Body of pancreas (tissue), 4 donors: ENCODE measurements at places on chromosomes 4 and X.

GRCh38 chrX:119145241-119145653 is 17.6 kb upstream of the KIAA1210 start:
- no peak for DNase-seq

DNA sequence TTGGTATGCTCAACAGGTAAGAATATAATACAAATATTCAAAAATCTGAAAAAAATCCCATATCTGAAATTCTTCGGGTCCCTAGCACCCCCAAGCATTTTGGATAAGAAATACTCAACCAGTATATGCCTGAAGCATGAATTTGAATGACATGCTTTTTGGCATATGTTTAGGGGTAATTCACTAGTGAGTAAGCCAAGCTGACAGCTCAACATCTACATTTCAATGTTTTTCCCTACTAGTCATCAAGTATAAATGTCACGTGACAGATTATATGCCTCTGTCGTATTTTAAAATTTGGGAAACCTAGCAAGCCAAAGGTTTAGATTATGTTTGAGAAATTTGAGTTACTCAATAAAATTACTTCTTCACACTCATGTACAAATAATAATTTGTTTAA is 125.1 kb downstream of the FGF16 start:
- DNase-seq, result no peak

DNA sequence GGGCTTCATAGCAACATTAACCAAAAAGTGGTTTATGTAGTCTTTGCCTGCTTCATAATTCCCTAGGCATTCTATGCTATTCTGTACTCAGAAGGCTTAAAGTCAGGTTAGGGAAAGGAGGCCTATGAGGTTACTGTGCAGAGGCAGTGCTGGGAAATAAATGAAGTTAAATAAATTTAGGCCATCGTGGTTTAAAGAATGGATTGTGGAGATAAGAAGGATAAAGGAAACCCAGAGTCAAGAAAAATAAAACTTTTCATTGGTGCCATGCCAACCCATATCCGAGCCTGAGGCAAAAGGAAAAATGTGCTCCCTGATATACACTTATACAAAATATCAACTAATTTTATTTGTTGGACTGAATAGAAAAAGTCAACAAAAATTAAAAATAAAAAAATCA is 70.2 kb downstream of the AR start:
- no peak for DNase-seq

DNA sequence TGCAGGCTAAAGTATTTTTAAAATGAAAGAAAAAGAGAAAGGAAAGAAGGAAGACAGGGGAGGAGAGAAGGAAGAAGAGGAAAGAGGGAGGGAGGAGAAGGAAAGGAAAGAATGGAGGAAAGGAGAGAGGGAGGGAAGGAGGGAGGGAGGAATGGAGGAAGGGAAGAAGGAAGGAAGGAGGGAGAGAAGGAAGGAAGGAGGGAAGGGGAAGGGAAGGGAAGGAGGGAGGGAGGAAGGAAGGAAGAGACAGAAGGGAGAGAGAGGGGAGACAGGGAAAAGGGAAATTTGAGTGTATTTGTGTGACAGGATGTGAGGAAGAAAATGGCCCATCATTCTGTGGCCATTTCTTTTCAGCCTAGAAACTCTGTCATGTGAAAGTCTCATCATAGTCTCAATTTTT is 14.9 kb upstream of the PLAC1 start:
- DNase-seq, result no peak

GRCh38 chrX:153491351-153491914 is 3.3 kb upstream of the BGN start:
- no peak for DNase-seq

DNA sequence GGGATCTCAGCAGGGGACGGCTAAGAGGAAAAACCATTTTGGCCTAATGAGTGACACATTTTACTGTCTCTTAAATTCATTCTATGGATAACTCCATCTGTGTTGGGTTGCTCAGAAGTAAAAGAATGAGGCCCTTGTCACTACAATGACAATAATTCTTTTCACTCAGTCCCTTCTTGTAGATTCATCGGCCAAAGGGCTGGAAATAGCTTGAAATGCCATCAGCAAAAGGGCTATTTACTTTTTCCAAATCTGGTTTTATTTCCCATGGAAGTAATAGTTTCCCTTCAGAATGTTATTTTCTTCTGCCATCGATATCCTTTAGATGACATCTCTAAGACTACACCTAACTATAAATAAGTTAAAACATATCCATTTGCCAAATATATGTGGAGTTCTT is 7.4 kb downstream of the MEPE start:
- DNase-seq, result no peak

- DNase-seq, result no peak
Observed at GRCh38 chr4:154741922-154742850, 1.6 kb upstream of the LRAT start.

DNA sequence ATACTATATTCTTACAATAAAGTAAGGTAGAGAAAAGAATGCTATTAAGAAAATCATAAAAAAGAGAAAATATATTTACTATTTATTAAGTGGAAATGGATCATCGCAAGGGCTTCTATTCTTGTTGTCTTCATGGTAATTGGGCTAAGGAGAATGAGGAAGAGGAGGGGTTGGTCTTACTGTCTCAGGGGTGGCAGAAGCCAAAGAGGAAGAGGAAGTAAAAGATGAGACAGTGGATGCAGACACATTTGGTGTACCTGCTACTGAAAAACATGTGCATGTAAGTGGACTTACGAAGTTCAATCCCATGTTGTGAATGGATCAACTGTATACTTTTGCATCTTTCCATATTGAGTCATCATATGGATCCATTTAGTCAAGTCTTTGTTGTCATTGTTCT is 1502.1 kb upstream of the ADGRL3 start:
- DNase-seq, result no peak

- no peak for DNase-seq
Observed at GRCh38 chr4:84032372-84032771, 466.7 kb downstream of the NKX6-1 start.

DNA sequence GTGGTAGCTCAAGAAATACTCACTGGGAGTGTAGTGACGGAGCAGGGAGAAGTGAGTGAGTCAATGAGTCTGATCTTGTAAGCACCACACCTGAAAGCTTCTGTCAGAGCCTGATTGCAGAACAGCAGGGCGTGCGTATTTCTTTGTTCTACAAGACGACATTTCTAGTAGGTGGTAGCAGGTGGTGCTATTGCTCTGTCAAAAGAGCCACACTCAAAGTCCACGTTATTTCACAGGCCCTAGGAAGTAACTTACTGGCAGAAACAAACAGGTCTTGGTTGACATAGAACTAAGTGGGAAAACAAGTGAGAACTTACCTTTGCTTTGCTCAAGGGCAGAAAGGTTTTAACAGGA is 46.4 kb upstream of the SPRY1 start:
- no peak for DNase-seq

DNA sequence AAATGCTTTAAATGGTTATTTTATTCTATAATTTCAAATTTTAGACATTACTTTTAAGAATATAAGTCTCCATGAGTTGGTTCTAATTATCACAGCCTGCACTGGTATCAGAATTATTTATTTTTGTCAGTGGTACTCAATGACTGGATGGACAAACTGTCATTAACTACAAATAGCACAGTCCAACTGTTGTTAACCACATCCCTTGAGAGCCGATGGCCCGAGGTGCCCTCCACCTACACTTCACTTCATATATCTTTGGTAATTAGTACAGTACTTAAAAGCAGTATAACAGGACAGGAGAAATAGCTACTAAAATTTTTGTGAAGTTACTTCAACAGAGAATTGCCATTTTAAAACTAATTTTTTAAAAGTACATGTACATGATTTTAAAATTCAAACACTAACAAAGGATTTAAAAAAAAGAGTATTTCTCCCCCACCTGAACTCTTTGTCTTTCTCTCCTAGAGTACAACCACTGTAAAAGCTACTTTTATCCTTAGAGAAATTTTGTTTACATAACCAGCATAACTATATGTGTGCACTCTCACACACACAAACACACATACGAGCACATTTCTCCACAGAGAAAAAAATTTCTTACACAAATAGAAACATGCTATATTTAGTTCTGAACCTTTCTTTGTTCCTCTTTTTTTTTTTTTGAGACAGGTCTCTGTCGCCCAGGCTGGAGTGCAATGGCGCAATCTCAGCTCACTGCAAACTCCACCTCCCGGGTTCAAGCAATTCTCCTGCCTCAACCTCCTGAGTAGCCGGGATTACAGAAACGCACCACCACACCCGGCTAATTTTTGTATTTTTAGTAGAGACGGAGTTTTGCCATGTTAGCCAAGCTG is 6.5 kb downstream of the TIFA start:
- DNase-seq, result no peak

GRCh38 chr4:152424977-152425376 is 110.9 kb downstream of the FBXW7 start:
- no peak for DNase-seq

DNA sequence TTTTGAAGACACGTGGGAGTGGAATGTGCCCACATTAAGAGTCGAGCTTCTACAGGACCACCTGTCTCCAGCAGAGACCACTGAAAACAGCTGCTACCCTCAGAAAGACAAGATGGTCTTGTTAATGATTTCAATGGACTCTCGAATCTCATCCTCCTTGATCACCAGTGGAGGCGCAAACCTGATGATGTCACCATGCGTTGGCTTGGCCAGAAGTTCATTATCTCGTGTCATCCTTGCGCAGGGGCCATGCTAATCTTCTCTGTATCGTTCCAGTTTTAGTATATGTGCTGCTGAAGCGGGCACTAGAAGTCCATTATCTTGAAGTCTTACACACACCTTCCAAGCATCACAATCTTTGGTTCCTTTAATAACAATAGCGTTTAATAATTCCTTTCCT is 23.3 kb downstream of the SPACA5B start:
- DNase-seq, result no peak

DNA sequence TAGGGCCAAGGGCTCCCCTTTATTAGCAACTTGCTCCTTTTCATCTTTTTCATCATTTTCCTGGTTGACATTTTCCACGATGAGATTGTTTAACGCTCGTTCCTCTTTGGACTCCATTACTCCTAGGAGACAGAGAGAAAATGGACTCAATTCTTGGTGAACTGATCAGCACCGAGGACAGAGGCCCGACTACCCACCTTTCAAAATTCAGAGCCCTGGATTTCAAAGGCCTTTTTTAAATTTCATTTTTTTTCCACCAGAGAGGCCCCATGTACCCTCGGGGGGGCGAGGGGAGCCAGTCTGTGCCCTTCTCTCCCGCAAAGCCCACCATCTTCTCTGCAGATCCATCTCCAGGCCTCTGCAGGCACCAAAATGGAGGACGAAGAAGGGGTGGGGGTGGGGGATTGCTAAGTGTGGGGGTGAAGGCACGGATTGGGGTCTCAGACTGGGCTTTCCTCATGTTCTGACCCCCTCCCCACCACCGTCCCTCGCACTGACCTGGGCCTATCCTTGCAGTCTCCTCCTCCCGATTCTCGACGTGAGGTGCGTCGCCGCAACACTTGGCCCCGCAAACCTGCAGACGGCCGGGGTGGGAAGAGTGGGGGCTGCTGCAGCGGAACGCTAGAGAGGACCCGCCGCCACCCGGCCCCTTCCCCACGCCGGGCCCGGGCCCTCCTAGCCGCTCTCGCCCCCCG is 783 bp downstream of the BEX2 start:
- no peak for DNase-seq

- no peak for DNase-seq
Observed at GRCh38 chr4:77703666-77704065, 98.0 kb downstream of the CXCL13 start.

- DNase-seq, result no peak
Observed at GRCh38 chr4:2914256-2915126, 48.7 kb downstream of the NOP14 start.

DNA sequence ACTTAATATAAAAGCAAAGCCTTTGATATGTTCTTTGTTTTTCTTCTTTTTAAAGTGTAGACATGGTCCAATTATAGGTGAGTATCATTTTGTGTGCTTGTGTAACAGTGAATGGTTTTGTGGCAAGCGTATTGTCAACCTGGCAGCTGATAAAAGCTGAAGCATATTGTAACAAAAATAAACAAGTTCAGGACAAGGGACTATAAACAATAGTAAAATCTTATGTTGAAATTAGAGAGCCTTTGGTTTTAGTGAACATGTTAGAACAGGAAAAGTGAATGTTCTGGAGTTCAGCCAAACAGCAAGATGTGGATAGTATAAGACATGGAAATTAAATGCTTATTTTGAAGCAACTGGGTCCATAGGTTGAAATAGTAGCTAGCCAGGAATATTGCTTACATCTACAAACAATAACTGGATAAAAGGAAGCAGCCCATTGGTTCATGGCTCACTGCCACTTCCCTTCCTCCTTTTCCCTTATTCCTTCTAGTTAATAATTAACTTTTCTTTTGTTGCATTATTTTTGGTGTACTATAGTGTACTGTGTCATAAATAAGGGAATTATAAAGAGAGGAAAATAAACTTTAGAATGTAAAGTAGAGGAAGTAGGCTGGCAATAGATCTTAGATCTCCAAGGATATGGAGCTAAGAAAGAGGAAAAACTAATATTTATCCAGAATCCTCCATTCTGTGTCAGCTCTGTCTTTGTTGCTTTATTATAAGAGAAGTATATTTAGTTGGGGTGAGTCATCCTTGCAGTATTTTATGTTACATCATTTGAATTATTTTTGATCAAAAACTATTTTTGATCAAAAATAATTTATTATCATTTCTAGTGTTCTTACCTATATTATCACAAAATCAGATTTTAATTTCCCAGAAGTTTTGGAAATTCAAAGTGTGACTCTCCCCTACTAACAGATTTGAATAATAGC is 65.6 kb downstream of the MRPL1 start:
- peak; percentile 18 for DNase-seq

DNA sequence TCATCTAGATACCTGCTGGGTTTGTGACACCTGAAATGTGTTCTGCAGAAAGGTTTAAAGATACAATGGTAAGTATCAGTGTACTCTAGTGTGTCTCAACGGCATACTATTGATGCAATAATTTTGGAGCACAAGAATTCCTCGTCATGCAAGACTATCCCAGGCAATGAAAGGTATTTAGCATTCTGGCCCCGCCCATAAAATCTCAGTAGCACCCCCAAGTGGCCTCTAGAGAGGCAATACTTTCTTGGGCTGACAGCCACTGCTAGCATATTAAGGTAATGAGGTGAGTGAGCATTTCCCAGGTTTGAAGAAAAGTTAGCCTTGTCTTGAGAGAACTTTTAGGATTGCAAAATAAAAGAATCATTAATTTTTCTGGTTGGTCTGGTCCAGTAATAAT is 24.0 kb downstream of the TAB3 start:
- DNase-seq, result peak; percentile 21

DNA sequence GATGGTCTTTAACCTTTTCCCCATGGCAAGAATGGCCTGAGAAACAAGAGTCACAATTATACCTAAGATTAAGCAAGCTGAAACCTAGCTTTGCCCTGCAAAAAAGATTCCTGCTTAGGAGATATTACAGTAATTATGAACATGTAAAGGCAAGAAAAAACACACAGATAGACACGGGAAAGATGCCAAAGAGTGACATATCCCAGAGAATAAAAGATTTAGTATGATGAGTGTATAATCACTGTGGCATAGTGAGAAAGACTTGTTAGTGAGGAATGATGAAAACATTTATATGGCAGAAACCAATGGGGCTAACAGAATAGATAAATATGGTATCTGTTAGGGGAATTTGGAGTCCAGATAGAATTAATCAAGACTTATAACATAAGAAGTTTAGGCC is 29.6 kb upstream of the TASL start:
- DNase-seq, result no peak

- DNase-seq, result no peak
Observed at GRCh38 chr4:42588909-42589308, 68.0 kb downstream of the ATP8A1 start.

GRCh38 chrX:19350941-19351384 is 7.2 kb downstream of the PDHA1 start:
- no peak for DNase-seq
